ENCODE measurements at places on chromosomes 1 and 21.

DNA sequence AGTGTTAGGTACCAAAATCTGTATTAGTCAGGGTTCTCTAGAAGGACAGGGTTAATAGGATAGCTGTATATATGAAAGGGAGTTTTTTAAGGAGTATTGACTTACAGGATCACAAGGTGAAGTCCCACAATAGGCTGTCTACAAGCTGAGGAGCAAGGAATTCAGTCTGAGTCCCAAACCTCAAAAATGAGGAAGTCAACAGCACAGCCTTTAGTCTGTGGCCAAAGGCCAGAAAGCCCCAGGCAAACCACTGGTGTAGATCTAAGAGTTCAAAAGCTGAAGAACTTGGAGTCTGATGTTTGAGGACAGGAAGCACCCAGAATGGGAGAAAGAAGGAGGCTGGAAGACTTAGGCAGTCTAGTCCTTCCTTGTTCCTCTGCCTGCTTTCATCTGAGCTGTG, 487.5 kb upstream of the CHRM3 start:
- DNase-seq: peak; percentile 24

- no peak for DNase-seq
Measured at GRCh38 chr21:43023175-43023574, 48.8 kb downstream of the PKNOX1 start.

GRCh38 chr1:228236744-228237143, 28.9 kb downstream of the OBSCN start:
- DNase-seq: peak; percentile 12

DNA sequence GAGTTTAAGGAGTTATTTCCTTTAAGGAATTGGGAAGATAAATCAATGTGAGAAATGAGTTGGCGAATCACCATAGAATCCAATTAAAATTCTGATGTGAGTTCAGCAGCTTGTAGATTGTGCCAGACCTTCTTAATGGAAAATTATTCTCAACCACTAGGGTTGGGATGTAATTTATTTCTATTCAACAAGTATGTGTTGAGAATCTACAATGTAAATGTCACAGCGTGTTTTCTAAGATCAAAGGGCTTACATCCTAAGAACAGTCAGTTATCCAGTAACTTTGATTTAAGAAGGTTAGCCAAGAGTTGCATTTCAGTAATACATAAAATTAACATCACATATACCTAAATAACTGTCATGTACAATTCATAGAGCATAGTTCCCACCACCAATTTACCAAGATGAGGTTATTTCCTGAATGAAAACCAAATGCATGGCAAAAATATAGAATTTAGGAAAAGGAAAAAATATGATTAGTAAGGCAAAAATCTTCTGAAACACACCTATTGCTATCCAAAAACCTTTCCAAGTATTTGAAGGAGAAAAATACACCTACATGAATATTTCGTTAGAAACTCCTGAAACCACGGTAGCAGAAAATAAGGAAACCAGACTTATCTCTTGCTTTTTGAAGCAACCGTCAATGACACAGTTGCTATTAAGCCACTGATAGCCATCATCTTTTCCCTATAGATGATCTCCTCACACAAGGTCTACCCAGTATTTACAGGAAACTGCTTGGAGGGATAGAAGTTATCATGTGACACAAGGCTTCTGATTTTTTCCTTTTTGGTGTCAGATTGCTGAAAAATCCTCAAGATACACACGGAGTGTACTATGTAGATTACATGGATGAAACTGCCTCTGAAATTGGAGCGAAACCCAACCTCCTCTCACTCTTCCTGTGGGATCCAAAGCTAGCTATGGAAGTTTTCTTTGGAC, 259.4 kb upstream of the POGK start:
- DNase-seq: no peak

DNA sequence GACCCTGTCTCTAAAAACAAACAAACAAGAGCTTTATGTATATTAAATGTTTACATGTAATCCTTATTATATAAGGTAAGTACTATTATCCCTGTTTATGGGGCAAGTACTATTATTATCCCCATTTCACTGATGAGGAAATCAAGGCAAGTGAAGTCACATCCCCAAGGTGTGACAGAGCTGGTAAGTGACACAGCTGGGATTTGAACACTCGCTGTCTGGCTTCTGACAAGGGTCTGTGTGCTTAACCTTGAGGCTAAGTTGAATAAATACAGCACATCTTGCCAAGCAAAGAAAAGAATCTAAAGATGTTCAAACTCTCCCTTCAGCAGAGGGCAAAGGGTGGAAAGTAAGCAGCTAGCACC, 167.9 kb upstream of the IRF2BP2 start:
- DNase-seq: no peak

GRCh38 chr1:151210830-151211229, 12.5 kb downstream of the PIP5K1A start:
- peak; percentile 27 for DNase-seq

- DNase-seq: no peak
Measured at GRCh38 chr1:172779491-172779890, 120.6 kb downstream of the FASLG start.

DNA sequence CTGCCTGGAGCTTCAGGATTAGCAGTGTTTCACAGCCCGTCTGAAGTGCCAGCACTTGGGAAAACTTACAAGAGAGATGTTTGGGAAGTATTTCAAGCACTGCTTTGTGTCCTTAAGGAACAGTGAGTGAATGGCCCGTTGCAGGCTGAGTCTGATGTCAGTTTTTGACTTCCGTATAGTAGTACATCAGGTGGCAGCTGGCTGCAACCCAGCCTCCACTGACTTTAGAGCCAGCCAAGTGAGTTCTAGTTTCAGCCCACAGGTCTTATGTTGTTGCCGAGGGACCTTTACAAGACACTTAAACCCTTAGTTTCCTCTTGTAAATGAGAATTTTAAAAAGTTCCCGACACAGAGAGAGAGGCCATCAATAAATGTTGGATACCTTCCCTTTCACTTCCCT, 35.0 kb downstream of the UCK2 start:
- DNase-seq: no peak

GRCh38 chr1:172778456-172779455, 119.9 kb downstream of the FASLG start:
- DNase-seq: peak; percentile 10

DNA sequence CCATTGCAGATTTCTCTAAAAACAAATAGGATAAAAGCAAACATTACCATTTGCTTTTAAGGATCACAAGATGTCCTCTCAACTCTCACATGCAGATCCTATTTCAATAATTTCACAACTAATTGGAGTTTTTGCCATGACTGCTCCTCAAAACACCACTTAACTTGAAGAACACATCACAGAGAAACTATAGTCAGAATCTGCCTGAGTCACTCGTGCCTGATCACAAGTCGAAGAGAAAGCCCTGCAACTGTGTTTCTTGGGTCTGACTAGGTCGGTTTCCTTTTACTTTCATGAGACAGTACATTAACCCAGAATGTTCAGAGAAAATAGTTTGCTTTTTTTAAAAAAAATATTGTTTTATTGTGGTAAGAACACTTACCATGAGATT, 46.3 kb upstream of the SMYD2 start:
- DNase-seq: peak; percentile 7

DNA sequence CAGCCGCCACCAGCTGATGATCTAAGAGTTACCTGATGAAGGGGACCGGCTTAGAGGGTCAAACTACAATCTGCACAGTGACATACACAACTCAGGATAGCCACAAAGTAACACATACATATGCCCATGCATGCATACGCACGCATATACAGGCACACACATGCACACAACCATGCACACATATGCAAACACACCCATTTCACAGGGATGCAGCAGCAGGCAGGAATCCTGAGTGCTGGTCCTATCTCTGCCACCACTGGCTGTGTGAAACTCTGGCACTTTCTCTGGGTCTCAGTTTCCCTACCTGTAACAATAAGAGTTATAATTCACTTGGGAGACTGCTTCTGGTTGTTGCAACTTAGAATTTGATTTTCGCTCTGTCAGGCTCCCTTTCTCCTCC, 520.2 kb downstream of the PTPRU start:
- no peak for DNase-seq

- DNase-seq: no peak
Measured at GRCh38 chr1:53663529-53664300, 75.2 kb downstream of the GLIS1 start.

DNA sequence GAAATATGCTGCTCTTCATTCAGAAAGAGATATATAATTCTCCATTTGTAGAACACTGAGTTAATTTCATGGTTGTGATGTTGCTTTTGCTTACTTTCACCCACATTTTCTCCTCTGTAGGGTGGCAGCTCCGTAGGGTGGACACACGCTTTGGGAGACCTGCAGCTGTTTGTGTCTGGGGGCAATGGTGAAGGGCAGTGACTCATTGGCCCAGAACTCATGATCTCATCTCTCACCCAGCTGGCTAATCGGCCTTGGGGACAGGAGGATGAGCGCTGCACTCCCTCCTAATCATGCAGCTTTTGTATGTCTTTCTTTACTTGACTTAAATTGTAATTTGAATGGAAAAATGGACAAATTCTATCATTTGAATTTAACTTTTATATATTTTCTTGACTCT, 9.6 kb downstream of the DISC1 start:
- DNase-seq: peak; percentile 67

DNA sequence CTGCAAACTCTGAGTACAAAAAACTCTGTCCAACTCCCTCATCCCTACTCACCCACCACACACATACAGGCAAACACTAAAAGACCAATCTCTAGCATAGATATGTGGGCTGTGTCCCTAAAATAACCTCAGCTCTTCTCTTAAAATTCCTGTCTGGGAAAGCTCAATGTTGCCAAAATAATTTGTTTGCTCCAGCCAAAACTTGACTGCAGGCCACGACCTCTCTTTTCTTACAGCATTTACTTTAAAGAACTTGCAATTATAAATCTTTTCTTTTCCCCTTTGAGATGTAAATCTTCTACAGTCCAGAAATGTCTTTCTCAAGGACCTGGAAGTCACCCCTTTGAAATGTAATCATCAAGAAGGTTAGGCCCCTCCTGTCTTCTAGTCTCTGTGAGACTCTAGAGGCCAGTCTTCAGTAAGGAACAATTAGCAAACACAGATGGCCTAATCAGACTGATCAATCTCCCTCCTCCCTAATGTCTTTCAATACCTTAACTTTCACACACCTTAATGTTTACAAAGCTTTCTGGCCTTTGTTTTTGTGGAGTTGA, 483.6 kb upstream of the RGS18 start:
- peak; percentile 38 for DNase-seq

- DNase-seq: no peak
Measured at GRCh38 chr21:44331650-44332307, 7.4 kb downstream of the CFAP410 start.

DNA sequence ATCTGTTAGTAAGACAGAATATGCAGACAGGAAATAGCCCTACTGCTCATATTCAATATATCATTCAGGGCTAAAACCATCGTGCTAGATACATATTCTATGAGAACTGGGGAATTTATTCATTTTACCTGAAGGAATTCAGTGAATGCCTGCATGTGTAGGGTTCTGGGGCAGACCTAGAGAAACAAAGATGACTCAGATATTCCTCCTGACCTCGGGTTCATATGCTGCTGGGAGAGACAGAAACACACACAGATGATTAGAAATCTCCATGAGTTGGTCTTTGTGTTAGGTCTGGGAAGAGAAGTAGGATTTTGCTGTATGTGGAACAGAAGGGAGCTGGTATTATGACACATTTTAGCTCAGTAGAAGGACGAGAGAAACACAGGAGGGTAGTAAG, 176.5 kb upstream of the ST6GALNAC5 start:
- peak; percentile 45 for DNase-seq

DNA sequence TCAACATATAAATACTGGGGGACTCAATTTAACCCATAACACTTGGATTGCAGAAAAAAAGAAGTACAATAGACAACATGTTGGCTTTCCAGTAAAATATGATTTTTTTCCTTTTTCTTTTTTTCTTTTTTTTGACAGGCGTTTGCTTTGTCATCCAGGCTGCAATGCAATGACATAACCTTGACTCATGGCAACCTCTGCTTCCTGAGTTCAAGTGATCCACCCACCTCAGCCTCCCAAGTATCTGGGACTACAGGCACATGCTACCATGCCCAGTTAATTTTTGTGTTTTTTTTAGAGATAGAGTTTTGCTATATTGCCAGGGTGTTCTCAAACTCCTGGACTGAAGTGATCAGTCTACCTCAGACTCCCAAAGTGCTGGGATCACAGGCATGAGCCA, 1512.0 kb upstream of the PRMT6 start:
- peak; percentile 0 for DNase-seq

- DNase-seq: no peak
Measured at GRCh38 chr1:109365642-109366204, 32.0 kb downstream of the SORT1 start.

DNA sequence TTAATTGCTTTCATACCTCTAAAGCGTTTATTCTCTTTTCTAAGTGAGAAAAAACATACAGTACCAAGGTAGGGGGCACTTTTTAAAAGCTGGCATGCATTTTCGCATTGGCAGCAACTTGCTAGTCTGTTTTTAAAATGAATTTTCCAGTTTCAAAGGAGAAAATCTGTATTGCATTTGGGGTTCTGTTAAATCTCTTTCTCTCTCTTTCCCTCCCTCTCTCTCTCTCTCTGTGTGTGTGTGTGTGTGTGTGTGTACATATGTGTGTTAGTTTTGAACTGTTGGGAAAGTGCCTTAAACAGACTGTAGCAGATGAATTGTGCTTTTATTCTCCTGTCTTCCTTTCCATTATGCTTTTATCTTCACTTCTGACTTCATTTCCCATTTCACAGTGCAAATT, 7.3 kb downstream of the NIBAN1 start:
- no peak for DNase-seq

DNA sequence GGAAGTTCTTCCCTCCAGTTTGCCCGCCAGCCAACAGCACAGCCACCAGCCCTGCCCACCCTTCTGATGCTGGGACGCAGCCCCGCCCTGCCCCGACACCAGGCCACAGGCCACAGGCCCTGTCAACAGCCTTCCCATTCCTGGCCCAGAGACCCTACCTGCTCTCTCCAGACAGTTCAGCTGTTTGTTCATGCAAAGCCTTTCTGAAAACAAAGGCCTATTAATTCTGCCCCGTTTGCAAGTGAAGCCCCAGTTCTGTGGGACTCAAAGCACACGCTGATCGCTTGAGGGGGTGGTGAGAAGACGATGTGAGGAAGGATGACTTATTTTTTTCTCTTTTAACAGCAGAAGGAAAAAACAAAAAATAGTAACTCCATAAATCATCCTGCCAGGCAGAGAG, 55.4 kb upstream of the KIF26B start:
- no peak for DNase-seq
